Panc1 (cell line): ENCODE measurements at places on chromosomes 3 and 15.

DNA sequence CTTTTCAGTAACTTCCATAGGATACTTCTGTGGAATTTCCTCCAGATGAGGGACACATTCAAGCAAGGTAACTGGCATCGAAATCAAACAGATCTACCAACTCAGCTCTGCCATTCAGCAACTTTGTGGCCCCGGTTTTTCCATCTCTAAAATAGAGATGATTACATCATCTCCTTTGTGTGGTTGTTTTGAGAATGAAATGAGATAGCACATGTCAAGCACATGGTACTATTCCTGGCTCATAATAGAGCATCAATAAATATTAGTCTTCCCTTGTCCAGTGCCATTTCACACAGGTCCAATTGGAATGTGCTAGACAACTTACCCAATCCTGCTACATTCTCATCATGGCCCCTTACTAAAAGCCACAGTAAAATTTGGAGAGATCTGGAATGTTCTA is 24.2 kb upstream of the TM4SF4 start:
- DNase-seq = no peak

DNA sequence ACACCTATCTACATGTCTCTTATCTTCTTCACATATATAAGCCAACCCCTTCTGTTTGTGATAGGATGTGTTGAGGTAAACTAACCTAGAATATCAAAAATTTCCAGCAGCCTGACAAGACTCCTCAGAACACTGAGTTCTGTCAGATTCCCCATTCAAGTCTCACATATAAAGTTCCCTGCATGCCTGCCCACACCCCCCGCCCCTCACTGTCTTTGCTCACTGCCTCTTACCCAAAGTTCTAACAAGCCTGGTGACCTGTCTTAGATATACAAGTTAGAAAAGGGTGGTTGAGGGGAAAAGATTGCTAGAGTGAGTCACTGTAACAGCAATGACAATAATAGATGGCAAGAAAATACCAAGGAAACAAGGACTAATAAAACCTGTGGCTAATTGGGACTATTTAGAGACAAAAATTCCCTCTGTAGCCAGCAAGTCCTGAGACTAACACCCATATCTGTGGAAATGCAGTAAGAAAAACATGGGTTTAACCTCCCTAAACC is 40.1 kb downstream of the FBXO22 start:
- no peak for DNase-seq

- DNase-seq = no peak
Measured at GRCh38 chr3:87973906-87974305, 84.9 kb downstream of the CGGBP1 start.

GRCh38 chr3:177123822-177124221 is 73.5 kb downstream of the TBL1XR1 start:
- no peak for DNase-seq

DNA sequence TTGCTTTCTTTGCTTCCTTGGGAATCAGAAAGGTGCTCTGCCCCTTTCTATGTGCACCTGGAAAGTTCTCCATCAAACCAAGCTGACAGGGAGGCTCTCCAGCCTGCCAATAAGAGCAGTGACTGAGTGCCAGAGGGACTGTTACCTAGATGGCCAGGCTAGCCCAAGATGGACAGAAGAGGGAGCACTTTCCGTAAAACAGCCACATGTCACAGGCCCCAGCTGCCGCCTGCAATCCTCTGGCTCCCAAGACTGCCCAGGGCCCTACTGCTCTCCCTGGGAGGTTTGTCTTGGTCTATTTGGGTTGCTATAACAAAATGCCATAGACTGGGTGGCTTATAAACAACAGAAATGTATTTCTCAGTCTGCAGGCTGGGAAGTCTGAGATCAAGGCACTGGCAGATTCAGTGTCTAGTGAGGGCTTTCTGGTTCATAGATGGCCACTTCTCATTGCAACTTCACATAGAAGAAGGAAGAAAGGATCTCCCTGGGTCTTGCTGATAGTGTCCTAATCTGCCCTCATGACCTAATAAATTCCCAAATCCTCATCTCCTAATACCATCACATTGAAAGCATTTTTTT is 72.3 kb downstream of the TAMM41 start:
- no peak for DNase-seq

DNA sequence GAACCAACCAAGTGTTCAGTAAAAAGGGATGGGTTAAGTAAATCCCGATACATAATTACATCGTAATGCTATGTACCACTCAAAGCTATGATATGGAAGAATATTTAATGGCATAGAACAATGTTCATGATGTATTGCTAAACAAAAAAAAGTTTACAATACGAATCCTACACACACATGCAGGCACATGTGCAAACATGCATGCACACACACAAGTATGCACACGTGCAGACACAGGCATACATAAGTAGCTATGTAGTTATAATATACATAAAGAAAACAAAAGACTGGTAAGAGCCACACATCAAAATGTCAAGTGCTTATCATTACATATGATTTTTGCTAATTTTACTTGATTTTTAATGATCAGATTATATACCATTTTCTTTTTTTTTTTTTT is 74.2 kb downstream of the ARRDC4 start:
- DNase-seq = no peak

- no peak for DNase-seq
Measured at GRCh38 chr3:143832433-143832832, 15.8 kb downstream of the SLC9A9 start.

DNA sequence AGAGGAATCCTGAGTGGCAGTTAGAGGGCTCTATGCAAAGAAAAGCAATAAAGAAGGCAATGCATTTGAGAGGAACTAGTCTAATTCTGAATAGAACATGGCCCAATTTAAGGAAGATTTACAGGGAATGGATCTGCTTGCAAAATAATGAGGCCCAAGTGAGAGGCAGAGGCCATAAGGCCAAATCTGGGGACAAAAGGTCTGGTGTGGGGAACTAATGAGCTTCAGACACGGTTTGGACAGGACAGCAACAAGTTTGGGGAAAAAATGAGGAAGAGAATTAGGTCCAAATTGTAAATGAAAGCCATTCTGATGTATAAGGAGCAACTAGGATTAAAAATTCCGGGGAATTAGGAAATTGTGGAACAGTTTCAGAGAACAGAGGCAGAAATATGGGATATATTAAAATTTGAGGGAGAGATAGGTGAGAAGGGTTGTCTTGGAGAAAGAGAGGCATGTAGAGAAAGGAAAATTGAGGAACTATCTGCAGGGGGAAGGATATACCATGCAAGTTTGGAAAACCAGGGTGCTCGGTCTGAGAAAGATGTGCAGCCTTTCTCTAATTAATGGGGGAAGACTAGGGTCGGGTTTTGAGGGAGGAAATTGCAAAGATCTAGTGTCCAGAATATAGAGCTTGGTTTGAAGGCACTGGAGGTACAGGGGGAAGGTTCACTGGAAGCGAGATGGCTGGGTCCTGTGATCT is 73.8 kb downstream of the RBPMS2 start:
- no peak for DNase-seq

- DNase-seq = no peak
Measured at GRCh38 chr3:132840201-132840700, 118.0 kb upstream of the NPHP3 start.

DNA sequence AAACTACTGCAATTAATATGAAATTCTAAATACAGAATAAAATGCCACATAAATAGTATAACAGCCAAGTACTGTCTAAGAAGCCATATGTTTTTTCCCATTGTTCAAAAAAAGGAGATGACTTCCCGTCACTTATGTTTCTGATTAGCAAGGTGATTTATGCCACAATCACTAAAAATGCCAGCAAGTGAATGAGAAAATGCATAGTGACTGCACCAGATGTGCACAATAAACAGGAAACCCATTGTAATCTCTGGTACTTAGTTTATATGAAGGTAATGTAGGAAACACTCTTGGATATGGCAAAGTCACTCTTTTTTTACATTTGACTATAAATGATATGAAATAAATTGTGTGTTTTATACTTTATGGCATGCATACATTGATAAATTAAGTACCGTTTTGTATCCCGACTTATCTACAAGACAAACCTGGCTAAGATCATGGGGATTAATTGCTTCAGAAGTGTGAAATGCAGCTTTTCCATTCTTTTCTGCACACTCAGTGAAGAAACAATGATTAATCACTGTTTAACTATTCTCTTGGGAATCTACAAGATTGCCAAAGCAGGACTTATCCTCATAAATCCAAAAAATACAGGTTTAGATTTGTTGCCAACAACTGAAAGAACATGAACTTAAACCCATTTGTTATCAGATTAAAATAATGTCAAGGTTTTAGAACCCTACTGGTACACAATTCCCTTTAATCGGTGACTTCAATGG is 164.5 kb downstream of the TBC1D5 start:
- DNase-seq = no peak

GRCh38 chr3:177468816-177469215 is 271.5 kb upstream of the TBL1XR1 start:
- no peak for DNase-seq

DNA sequence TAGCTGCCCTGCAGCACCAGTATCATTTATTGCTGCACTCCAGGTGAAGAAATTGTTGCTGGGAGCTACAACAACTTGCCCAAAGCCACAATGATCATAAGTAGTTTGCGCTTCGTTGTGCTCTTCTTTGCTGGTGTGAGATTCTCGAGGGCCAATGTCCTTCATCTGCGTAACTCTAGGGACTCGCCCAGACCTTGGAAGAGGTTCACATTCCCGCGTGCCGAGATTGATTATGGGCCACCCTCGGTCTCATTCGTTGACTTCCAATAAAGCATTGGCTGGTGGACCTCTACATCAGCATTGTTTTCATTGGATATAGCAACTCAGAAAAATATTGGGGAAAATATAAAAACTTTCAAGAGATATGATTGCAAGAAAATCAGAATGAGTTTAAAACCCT is 423 bp upstream of the PHLDB2 start:
- DNase-seq = no peak

DNA sequence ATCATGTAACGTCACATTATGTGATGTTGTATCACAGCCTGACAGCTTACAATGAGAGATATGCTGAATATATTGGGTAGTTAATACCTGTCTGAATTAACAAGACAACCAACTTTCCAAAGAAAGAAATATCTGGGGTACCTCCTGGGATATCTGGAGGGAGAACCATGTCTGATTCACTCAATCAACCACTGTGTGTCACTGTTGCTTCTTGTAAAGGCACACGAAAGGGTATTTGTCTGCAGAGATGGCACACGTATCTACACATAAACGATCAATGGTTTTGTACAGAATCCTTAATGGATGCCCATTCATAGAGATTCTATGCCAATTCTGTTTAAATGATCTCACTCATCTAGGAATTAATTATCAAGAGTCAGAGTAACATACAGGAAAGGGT is 252.1 kb upstream of the TMCO5A start:
- no peak for DNase-seq

- DNase-seq = no peak
Measured at GRCh38 chr15:51307811-51308210, 30.6 kb downstream of the CYP19A1 start.

- DNase-seq = no peak
Measured at GRCh38 chr3:58366699-58367098, 34.0 kb downstream of the PXK start.

DNA sequence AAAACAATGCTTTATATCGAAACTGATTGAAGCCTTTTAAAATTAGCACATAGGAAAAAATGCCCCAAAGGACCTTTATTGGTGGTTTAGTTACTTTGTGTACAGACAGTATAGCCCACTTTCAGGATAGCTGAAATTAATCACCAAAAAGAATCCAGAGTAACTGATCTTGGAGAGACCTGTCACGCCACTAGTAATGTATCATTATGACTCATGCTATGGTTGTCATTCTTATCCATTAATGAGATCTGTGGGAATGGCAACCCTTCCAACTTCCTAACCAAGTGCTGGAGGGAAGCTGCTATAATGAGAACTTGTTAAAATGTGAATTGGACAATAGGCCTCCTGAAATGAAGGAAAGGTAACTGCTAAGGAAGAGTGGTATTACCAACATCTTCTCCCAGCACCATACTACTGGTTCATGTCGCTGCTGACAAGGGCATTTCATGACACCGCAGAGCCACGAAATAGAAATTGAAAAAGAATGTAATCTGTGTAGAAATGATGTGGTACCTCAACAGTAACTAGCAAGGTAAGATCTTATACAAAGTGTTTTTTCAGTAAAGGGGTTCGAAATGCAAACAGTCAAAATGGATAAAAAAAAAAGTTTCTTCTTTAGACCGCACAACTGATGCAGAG is 7.1 kb upstream of the EMC4 start:
- DNase-seq = no peak

DNA sequence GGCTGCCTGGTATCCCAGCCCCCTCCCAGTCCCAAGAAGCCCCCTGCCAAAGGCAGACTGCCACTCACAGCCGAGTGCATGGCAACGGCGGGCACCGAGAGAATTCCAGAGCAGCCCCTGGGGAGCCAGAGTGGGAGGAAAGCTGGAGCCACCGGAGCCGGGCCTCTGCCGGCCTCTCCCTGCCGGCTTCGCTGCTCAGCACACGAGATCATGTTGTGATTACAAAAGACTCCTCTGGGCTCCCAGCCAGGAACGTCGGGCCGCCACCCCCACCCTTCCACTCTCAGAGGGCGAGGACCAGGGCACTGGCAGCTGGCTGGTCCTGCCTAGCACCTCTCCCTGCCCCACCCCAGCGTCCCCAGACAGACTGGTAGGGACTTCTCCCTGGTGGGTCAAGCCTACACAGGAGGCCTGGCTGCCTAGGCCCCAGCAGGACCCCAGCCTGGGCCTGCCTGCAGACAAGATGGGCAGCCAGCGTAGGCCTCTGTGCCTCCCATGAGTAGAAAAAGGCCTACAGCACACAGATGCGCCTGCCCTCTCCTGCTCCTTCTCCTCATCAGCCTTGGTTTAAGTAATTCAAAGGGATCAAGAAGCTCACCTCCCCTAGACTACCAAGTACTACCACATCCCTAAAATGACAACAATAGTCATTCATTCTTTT is at the start of gene CCDC9B:
TSS of gene CCDC9B (minus strand) at position 200 of the 661 bp plus-strand sequence. CDS start at position 80, 120 bp downstream.
- DNase-seq = no peak

- DNase-seq = no peak
Measured at GRCh38 chr15:100780208-100780800, 99.3 kb upstream of the ALDH1A3 start.

GRCh38 chr3:45509038-45509767 is 85.3 kb upstream of the LIMD1 start:
- no peak for DNase-seq

- no peak for DNase-seq
Measured at GRCh38 chr15:62889141-62889661, 153.3 kb upstream of the TPM1 start.

DNA sequence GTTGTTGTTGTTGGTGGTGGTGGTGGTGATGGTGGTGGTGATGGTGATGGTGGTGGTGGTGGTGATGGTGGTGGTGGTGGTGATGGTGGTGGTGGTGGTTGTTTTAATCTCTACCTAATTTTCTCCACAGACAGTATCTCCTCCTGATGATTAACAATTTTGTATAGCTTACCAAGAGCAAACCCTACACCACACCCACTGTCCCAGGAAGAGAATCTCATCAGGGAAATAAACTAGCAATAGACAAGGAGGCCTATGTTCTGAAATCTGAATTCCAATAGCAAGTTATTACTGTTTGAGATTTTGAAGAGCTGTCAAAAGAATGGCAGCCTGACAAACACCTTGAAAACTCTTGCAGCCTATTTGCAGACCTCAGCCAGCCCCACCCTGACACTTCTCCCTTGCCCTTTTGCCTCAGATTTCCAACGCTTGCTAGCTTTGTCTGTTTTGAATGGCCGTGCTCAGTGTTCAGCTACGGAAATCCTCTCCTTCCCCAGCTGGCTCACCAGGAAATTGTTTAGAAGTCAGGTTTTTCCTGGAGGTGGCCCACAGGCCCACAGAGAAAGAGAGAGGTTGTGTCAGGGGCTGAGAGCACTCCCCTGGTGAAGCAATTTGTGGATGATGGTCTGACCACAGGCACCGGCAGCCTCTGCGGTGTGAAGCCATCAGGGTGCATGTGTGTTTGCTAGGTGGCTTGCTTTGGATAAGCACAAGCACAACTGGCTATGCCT is 101.6 kb downstream of the MAGI1 start:
- no peak for DNase-seq
